ENCODE measurements at places on chromosomes 1 and 21.
A peak's percentile ranks its signal among the peaks of the same experiment; 100 is the strongest.

GRCh38 chr1:244092293-244092963 lies 41.3 kb downstream of the ZBTB18 start:
- DNase-seq, result no peak

- DNase-seq, result no peak
Observed at GRCh38 chr1:222157612-222158011, 390.3 kb downstream of the HHIPL2 start.

GRCh38 chr1:36238433-36238832 lies 14.2 kb downstream of the THRAP3 start:
- DNase-seq, result peak; percentile 4

- DNase-seq, result no peak
Observed at GRCh38 chr1:25566730-25567341, 23.4 kb downstream of the LDLRAP1 start.

DNA sequence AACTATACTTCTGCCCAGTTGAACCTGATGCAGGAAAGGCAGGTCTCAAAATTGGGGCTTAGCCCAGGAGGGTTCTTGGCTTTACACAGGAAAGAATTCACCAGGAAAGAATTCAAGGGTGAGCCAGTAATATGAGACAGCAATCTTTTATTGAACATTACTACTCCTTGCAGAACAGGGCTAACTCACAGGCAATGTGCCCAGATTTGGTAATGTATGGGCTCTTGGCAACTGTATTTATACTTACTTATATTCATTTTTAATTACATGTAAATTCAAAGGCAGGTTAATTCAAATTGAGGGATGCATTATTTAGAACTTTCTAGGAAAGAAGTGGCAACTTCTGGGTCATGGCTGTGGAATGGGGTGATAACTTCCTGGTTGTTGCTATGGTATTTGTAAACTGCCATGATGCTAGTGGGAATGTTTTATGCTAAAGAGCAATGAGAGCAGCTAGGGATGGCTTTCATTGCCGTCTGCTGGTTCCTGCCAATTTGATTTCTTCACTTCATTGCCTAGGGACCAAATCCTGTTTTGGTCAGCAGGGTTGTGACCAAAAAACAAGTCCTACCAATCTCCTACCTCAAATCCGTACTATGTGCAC lies 107.5 kb downstream of the CHRM3 start:
- no peak for DNase-seq

- no peak for DNase-seq
Observed at GRCh38 chr1:69919129-69919921, 286.1 kb downstream of the LRRC40 start.

DNA sequence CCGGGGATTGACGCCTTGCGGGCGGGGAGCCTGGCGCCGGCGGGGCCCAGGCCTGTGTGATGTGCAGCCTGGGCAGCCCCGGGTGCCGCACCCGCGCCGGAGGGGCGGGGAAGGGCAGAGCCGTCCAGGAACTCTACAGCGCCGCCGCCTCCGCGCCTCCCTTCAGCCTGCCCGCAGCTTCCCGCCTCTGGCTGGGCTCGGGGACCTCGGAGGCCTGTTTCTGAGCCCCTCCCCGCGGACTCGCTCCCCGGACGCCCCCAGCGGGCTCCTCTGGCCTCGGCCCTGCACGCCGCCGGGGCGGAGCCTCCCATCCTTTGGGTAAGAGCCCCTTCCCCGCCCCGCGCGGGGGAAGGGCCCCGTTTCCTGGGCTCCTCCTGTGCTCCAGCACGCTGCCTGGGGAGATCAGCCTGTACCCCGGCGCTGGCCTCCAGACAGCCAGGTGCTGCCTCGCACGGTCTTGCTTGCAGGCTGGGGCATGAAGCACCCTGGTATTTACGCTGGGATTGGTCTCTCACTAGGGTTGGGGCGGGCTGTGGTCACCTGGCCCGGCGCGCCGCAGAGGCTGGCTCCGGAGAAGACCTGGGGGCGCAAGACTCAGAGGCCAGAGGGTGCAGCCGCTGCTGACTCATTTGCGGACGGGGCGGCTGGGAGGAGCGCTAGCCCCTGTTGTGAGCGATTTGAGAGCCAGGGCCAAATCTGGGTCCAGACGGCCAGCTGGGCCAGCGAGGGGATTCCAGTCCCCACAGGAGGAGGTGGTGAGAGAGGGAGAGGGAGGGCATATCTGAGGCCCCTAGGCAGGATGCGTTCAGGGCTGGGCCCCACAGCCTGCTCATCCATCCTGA lies 5.7 kb upstream of the ACOT11 start:
- DNase-seq, result no peak

DNA sequence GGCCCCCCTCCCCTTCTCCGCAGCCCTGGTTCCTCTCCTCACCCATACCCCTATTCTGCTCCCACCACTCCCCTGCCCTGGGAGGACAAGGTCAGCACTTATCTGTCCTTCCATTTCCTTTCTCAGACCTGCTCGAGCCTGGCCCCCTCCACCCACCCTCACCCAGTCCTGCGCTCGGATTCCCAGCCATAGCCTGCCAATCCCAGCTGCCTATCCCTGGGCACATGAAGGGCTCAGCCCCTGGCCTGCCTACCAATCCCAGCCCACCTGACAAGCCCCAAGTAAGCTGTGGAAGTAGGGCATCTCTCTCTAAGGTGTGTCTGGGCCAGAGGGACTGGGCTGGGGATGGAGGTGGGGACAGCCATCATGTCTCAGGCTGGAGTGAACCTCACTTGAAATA lies 5.4 kb downstream of the BLACAT1 start:
- no peak for DNase-seq

DNA sequence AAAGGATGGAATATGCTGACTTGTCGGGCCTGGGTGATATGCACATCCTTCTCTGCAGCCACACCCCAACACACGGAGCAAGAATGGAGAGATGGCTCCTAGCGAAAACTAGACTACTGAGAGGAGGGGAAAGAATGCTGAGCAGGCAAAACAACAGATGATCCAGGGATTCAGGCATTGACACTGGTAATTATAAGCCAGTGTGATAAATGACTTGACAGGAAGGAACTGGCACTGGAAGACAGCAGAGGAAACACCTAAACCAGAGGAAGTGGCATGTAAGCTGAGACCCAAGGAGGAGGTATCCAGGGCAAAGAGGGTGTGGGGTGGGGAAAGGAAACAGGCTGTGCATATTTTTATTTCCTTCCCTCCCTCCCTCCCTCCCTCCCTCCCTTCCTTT lies 31.7 kb upstream of the KHDRBS1 start:
- DNase-seq, result no peak

GRCh38 chr1:206089341-206089740 lies 27.8 kb downstream of the AVPR1B start:
- no peak for DNase-seq

DNA sequence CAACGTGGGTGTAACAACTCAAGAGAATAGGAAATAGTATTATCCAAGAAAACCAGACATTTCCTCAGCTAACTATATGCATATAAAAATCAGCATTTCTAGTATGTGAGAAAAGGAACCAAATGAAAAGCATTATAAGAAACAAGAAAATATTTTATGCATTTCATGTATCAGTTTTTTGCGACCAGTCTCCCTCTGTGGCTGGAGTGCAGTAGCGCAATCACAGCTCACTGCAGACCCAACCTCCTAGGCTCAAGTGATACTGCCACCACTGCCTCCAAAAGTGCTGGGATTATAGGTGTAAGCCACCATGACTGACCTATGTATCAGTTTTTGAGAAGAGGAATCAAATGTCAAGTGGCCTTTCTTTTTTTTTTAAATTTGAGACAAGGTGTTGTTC lies 31.0 kb downstream of the SLC16A1 start:
- DNase-seq, result no peak

GRCh38 chr1:200351826-200352549 lies 57.8 kb downstream of the ZNF281 start:
- no peak for DNase-seq

GRCh38 chr1:2801535-2802291 lies at the start of gene TTC34:
TSS of gene TTC34 (minus strand) at chr1:2801693. CDS start at chr1:2800827, 866 bp downstream.
- DNase-seq, result peak; percentile 4

DNA sequence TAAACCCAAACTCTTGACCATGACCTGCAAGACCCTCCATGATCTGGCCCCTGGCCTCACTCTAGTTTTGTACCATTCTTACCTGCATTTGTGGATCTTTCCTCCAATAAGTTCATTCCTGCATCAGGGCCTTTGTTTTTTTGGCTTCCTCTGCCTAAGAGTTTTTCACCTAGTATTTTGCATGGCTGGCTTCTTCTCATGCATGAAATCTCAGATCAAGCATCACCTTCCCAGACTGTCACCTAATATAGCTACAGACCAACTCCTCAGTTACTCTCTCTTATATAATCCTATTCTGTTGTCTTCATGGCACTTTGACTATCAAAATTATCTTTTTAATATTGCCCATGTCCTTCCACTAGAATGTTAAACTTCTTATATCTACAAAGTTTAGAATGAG lies 54.2 kb downstream of the BTBD8 start:
- DNase-seq, result no peak

DNA sequence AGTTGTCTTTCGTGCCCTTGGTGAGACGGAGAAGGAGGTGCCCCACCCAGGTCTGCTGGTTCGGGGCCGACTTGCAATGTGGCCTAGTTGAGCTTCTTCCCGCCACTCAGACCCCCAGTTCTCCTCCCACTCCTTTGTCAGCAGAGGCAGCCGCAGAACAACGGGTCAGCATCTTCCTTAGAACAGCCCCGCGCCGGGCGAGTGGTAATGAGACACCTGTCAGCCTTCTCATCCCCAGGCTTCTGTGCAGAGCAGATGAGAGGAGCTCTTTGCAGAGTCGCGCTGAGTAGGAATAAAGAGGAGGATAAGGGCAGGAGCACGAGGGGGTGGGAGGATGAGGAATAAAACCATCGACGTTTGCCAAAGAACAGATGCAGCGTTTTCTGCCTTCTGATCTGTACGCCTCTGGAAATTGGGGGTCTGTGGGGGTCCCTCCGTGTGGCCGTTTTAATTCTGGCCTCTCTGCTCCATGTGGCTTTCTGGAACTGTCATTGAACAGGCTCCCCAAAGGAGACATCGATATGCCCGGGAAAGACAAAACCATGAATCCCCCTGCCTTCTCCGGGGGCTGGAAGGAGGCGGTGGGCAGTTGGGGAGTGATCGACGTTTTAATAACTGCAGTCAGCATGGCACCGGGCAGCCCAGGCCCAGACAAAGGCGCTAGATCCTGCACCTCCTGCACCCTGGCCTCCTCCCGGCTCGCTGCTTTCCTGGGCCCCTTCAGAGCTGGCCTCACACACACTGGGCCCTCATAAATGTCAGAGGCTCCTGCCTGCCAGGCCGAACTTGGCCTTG lies 27.5 kb upstream of the IGSF21 start:
- no peak for DNase-seq

- DNase-seq, result no peak
Observed at GRCh38 chr1:179143322-179143721, 61.5 kb downstream of the TOR3A start.

DNA sequence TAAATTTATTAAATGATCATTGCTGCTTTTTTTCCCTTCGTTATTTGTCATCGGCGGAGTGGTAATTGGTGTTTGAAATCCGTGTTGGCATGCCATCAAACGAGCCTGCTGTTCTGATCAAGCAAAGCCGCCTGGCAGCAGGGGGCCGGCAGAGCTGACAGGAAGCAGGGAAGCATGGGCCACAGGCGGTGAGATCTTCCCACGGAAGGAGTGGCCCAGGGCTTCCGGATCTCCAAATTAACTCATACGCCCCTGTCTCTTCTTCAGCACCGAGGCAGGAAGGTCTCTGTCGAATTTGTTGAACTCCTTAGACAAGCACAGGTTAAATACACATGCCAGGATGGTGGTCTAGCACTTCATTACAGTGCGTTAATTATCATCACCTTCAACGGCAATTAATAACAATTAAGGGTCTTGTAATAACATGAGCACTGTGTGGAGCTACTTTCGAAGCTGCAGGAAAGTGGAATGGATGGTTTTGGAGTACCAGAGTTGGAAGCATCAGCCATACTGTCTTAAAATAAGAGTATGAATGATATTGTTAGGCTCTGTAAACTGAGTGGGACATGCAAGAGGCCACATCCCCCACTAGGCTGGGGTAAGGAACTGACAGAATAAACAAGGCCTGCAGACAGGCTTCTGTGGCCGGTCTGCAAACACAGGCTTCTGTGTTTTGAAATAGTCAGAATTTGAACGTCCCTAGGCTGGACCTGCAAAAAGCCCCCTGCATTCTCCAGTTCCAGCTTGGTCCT lies 199.4 kb upstream of the DAB1 start:
- no peak for DNase-seq

DNA sequence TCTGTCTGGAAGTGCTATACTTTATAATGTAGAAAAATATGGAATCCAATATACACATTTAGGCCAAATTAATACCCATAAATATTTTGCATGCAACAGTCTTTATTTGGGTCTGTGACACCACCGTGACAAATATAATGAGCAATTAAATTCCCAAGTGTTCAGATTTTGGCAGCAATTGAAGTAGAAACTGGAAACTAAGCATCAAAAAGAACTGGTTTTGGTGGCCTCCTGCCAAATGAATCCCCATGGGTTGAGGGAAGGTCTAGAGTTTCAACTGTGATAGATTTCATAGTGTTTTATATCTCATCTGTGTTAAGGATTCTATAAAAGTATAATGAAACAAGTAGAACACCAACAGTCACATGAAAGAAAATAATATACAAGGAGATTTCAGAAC lies 88.4 kb downstream of the DPYD start:
- DNase-seq, result no peak

- DNase-seq, result no peak
Observed at GRCh38 chr1:164774413-164774812, 215.4 kb downstream of the PBX1 start.

- DNase-seq, result peak; percentile 71
Observed at GRCh38 chr1:155504207-155504606, 58.4 kb downstream of the ASH1L start.

DNA sequence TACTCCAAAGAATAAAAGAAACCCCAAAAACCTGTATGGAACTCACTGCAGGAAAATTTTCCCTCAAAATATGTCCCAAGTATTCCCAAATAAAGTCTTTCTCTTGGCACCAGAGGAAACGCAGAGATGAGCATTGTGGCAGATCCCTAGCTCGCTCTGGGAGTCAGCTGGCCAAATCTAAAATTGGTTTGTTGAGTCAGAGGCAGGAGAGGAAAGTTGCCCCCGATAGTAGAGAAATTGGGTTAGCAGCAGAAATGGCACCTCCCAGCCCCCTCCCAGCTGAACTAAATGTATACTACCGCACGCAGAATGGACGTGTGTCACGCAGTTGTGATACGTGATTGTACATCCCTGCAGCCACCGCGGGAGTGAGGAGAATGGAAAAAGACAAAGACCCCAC lies 39.9 kb upstream of the TARBP1 start:
- DNase-seq, result no peak

DNA sequence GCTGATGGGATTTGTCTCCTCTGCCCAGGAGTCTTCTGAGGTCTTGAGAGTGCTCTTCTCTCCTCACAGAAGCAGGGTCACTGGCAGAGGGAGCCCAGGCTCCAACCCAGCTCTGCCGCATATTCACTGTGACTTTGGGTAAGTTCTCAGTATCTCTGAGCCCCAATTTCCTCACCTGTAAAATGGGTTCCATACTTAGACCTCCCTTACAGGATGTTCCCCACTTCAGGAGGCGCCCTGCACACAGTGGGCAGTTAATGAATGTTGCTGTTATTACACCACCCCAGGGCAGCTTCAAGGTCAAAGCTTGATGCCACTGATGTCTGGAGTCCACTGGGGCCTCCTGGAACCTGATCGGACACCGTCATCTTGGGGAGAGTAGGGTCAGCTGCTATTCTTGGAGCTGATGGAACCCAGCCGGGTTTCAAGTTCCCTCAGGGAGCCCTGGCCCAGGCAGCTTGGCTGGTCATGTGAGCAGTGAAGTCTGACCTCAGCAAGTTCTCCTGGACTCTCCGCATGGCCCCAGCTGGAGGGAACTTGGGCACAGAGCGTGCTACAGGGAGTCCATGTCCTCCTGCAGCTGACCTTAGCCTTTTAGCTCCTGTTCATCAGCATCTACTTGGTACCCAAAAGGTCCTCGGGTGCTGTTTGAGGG lies 21.8 kb downstream of the COA7 start:
- no peak for DNase-seq

- DNase-seq, result no peak
Observed at GRCh38 chr1:230634384-230634783, 7.9 kb upstream of the COG2 start.
